ENCODE measurements at places on chromosomes 4 and X.

DNA sequence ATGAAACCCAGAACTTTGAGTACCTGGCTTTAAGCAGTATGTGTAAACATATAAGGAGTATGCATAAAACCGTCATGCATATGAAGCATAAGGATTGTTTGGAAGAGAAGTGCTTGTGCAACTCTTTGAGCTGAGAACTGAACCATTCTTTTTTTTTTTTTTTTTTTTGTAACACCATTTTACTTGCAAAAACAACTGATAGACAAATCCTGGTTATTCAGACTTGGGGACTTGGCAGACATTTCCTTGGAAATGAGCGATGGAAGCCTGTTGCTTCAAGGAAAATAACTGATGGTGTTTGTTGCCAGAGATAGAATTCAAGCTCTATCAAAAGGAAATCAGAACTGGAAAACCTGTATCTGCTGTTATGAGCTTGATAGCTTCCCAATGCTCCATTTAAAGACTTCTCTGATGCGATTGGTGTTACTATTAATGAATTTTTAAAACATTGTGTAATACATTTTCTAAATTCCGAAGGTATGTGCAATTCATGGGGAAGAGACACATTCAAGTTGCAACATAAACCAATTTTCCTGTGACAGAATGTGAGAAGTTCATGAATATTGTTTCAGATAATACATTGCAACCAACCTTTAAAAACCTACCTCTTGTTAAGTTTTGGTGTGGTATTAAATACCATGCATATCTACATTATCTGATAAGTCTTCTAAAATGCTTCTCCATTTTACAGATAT lies 47.0 kb upstream of the FAT1 start:
- no peak for DNase-seq

DNA sequence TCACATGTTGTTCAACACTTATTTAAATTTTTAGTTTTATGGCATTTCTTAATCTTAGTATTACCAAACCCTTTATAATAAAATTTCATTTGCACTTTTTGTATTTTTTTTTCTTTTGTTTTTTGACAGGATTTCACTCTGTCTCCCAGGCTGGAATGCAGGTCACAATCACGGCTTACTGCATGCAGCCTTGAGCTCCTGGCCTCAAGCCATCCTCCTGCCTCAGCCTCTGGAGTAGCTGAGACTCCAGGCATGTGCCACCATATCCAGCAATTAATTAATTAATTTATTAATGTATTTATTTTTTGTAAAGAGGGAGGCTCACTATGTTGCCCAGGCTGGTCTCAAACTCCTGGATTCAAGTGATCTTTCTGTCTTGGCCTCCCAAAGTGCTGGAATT lies 133.4 kb downstream of the ADGRL3 start:
- DNase-seq: no peak

DNA sequence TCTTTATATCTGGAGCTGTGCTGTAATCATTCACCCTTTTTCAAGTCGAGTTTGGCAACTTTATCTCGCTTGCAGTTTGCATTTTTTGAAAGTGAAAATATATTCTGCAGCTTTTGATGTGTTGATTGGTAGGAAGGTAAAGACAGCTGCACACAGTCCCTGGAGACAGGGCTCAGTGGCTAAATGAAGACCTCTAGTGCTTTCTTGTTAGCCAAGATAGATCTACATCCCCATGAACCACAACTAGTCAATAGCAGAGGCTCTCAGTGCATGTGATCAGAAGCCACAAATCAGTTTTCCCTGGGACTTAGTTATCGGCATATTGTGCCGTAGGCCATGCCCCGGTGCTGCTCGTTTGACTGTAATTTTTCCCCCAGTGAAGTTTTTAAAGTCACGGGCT lies 587.7 kb upstream of the PITX2 start:
- no peak for DNase-seq

DNA sequence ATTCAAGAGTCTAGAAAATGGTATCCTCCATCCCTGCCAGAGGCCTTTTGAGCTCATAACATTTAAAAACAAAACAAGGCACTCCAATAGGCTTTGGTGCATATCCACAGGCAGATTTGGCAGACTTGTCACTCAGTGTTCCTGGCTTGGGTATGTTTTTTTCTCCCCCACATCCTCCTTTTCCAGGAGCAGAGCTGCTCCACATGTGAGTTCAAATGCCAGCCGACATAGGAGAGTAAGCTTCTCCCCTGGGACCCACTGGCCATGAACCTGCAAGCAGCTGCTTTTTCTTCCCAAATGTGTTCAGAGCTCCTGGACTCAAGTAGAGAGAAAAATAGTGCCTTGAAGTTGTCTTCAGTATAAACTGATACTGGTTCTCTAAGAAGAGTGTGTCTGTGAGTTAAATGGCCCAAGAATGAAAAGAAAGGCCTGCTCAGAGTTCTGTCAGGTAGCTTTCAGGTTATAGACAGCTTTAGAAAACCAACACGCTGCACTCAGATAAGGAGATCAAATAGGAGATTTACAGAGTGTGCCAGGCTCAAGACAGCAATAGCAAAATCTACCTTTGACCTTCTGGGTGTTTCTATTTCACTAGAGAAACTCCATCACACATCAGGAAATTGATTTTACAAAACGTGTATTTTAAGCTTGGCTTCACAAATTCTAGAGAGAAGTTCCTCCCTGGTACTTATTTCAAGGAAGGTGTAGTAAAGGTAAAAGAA lies 162.5 kb upstream of the GALNT7 start:
- DNase-seq: no peak

- DNase-seq: no peak
These were observed 57.8 kb upstream of the BEND2 start for GRCh38 chrX:18278449-18278848.

DNA sequence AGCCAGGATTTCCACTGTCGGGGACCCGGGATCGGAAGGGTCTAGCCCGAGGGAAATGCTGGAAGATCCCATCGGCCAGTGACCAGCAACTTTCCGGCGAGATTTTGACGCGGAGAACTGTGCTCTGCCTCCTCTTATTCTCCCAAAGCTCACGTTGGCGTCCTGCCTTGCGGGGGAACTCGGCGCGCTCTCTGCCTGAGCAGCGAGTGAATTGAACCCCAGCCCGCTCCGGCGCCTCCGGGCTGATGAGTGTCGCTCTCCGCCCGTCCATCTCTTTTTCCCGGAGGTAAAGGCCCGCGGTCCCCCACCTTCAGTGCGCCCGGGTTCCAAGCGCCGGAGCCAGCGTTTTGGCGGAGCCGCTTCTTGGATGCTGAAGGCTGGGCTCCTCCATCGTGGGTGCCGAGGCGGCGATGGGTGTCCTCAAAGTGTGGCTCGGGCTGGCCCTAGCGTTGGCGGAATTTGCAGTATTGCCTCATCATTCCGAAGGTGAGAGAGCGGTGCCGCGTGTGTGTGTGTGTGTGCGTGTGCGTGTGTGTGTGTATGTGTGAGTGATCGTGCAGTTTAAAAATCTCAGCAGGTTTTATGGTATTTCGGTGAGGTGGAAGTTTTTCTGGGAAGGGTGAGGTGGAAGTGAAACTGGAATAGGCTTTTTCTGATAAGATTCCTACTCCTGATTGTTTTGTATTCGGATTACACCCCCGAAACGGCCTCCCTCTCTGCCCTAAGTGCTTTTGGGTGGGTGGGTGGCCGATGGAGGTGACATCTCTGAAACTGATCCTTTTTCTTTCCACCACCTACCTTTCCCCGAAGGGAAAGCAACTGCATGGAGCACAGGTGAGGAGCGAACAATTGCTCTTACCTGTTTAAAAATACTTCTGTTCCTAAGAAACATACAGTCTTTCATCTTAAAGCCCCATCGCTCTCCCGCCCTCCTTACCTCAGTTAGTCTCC lies 752 bp downstream of the FRAS1 start:
- DNase-seq: no peak

GRCh38 chr4:143082701-143083100 lies 102.0 kb upstream of the USP38 start:
- no peak for DNase-seq

DNA sequence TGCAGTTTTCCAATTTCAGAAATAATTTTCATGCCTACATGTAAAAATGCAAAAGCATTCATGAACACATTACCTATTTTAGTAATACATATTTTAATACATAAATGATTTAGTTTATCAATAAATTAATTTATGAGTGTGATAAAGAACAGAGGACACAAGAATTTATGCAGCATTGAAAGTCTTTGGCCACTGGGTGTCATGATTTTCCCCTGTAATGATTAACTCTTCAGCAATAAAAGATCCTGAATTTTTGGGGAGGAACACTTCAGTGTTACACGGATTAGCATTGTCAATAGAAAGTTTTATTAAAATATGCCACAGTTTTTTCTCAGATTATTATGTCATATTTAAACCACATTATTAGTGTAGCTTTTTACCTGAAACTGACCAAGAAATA lies 8.6 kb upstream of the VCX2 start:
- DNase-seq: no peak

GRCh38 chr4:86203176-86203575 lies 156.7 kb downstream of the MAPK10 start:
- no peak for DNase-seq
